ENCODE measurements at places on chromosomes 1 and 21.

- H3K27me3 ChIP-seq: no peaks in the 10 kb centered on the region
- H3K36me3 ChIP-seq: no peaks in the 10 kb centered on the region
- H3K27ac ChIP-seq: no peak overlapping the region
- H3K4me3 ChIP-seq: no peak overlapping the region
- DNase-seq: peak; percentile 22
- no peaks in the 10 kb centered on the region for H3K4me1 ChIP-seq
Measured at GRCh38 chr1:53502641-53503432, 43.6 kb downstream of the DMRTB1 start.

- H3K27ac ChIP-seq: no peak overlapping the region
- H3K36me3 ChIP-seq: no peaks in the 10 kb centered on the region
- no peaks in the 10 kb centered on the region for H3K4me1 ChIP-seq
- H3K4me3 ChIP-seq: no peak overlapping the region
Measured at GRCh38 chr1:83693427-83694126, 305.4 kb downstream of the TTLL7 start.

- no peak for DNase-seq
- H3K4me1 ChIP-seq: no peaks in the 10 kb centered on the region
- H3K36me3 ChIP-seq: peaks cover 2% of the 10 kb centered on the region
Measured at GRCh38 chr21:46394595-46395104, 64.0 kb upstream of the DIP2A start.

GRCh38 chr1:205588636-205589035, 43.2 kb downstream of the ELK4 start:
- no peaks in the 10 kb centered on the region for H3K36me3 ChIP-seq
- no peak overlapping the region for H3K27ac ChIP-seq
- no peaks in the 10 kb centered on the region for H3K4me1 ChIP-seq
- peak; percentile 73 for DNase-seq
- H3K27me3 ChIP-seq: no peaks in the 10 kb centered on the region
- no peak overlapping the region for H3K4me3 ChIP-seq

- H3K27ac ChIP-seq: no peak overlapping the region
- no peaks in the 10 kb centered on the region for H3K27me3 ChIP-seq
- DNase-seq: no peak
Measured at GRCh38 chr21:23217597-23217996, 2219.4 kb downstream of the NCAM2 start.

DNA sequence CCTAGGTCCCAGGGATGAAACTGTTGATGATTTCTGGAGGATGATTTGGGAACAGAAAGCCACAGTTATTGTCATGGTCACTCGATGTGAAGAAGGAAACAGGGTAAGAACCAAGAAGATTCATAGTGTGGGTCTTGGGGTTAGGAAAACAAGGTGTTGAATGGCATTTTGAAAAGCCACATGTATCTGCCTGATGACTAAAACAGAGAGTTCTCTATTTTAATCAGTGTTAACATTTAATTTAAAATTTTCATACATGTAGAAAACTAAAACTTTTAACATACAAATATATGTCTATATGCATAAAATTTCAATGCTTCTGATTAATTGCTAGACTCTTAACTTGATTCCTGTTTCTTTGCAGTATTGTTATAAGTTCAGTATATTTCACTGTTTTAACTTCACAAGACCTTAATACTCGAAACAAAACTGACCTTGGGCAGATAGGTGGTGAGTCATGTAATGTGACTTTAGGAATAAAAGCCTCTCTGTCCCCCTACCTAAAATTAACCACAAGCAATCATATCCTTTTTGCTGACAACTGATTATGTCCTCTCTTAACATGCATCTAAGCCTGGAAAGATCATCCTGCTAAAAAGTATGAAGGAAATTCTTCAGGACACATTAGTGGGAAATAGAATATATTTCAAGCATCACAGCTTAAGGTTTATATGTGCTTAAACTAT, 95.6 kb downstream of the PTPRC start:
- DNase-seq: no peak
- no peak overlapping the region for H3K4me3 ChIP-seq
- H3K36me3 ChIP-seq: no peaks in the 10 kb centered on the region
- H3K27ac ChIP-seq: no peak overlapping the region
- H3K4me1 ChIP-seq: no peaks in the 10 kb centered on the region
- H3K27me3 ChIP-seq: no peaks in the 10 kb centered on the region

DNA sequence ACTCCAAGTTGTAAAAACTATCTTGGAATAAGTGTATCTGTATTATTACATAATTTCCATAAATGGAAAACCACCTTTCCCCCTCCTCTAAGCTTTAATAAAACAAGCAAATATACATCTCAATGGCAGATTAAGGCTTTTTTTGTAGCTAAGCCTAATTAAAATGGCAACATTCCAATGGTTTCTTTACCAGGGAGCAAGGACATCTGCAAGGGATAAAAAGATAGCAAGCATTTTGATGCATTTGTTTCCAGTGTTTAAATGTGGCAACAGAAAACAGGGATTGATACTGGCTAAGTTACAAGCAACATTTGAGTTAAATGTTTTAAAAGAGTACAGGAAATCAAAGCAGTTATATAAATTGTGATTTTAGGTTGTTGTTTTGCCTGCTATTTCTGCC, 1012.7 kb downstream of the ADGRL2 start:
- H3K27ac ChIP-seq: no peak overlapping the region
- no peaks in the 10 kb centered on the region for H3K27me3 ChIP-seq
- H3K4me1 ChIP-seq: no peaks in the 10 kb centered on the region

GRCh38 chr1:119371815-119372214, 3.2 kb downstream of the HAO2 start:
- no peaks in the 10 kb centered on the region for H3K4me1 ChIP-seq
- H3K27ac ChIP-seq: no peak overlapping the region
- no peak overlapping the region for H3K4me3 ChIP-seq
- no peak for DNase-seq
- H3K36me3 ChIP-seq: no peaks in the 10 kb centered on the region

DNA sequence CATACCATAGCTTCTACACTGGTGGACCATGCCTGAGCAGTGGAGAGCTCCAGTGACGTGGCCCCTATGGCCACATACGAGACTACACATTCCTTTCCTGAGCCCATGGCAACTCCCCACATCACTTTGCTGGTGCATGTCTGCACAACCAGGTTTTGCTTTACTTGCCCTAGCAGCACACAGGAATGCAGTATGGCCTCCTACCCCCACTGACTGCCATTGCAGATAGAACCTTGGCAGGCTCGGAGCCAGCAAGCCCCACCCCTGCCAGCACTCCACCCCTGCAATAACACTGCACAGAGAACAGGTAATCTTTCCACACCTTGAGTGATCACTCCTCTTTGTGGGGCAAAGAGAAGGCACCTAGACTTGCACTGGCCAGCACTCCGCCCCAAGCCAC, 531.9 kb upstream of the CAMK1G start:
- no peak overlapping the region for H3K27ac ChIP-seq
- no peak overlapping the region for H3K4me3 ChIP-seq
- H3K4me1 ChIP-seq: no peaks in the 10 kb centered on the region
- no peaks in the 10 kb centered on the region for H3K36me3 ChIP-seq
- DNase-seq: no peak

GRCh38 chr1:183909672-183910071, 104.8 kb downstream of the RGL1 start:
- H3K27ac ChIP-seq: no peak overlapping the region

- H3K27me3 ChIP-seq: no peaks in the 10 kb centered on the region
- no peak overlapping the region for H3K27ac ChIP-seq
- no peak overlapping the region for H3K4me3 ChIP-seq
Measured at GRCh38 chr1:99669376-99669775, 23.5 kb downstream of the PALMD start.

DNA sequence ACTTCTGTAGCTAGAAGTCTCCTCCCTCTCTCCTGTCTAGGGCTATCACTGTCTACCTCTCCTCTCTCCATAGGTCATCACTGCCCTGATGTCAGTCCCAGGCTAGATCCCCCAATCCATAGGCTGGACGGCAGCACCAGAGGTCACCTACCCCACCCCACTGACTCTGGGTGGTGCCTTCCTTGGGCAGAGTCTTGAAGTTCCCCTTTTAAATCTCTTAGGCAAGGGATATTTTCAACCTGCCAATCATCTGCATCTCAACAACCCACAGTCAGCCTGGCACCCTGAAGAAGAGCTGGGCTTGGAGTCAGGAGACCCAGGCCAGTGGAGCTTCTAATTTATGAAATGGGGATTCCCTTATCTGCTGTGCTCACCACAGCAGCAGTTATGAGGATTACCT, 13.2 kb downstream of the MYBPH start:
- no peak overlapping the region for H3K27ac ChIP-seq
- H3K4me1 ChIP-seq: no peaks in the 10 kb centered on the region
- H3K27me3 ChIP-seq: no peaks in the 10 kb centered on the region
- H3K4me3 ChIP-seq: no peak overlapping the region
- peak; percentile 30 for DNase-seq

DNA sequence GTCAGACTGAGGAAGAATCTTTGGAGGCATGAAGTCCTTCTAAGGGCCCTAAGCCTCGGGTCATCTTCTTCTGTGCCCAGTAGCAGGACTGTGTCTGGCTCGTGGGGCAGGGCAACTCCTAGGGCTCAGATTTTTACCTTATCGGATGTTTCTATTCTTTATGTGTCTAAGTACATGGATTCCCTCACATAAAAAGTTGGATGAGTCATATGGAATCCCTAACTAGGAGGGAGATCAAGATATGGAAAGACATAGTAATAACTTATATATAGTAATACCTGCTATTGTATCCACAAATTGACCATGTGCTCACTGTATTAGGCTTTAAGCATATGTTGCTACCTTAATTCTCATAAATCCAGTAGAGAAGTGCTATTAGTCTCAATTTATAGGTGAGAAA, 364.5 kb upstream of the CAMK1G start:
- no peak overlapping the region for H3K27ac ChIP-seq
- no peaks in the 10 kb centered on the region for H3K27me3 ChIP-seq
- no peaks in the 10 kb centered on the region for H3K36me3 ChIP-seq
- DNase-seq: no peak

DNA sequence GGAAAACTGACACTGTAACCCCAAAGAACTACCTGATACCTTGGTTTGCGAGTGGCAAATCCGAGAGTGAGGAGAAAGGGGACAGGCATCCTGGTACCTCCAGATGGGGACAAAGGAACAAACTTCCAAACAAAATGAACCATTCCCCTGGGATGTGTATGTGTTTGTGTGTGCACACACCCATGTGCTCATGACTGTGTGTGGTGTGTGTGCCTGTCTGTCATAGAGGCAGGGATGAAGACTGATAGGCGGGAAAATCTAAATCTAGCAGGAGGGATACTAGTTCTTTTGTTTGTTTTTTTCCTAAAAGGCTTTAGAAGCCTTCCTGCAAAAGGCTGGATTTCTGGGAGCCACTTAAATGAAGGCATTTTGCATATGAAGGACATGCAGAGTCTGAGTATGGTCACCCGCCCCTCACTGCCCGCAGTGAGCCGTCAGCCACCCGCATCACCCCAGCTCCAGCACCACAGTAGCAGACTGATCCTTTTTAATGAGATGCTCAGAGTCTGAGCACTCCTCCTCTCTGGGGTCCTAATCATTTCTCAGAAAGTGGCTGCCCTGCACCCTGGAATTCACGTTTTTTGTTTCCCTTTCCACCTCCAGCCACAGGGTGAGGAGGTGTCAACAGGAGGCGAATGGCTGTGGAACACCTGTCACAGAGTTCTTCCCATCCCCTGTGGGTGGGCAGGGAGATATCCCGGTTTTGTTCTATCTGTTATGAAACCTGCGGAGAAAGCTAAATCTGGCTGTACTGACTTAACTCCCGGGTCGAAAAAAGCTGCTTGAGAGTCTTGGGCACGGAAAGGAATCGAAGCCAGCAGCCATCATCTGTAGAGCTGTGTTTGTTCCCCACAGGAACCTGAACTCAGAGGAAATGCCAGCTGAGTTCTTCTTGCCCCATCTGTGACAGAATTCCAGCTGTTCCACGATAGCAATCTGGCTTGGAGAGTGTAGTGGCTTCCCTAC, 34.9 kb downstream of the UTP25 start:
- H3K27ac ChIP-seq: no peak overlapping the region
- no peaks in the 10 kb centered on the region for H3K4me1 ChIP-seq
- H3K4me3 ChIP-seq: no peak overlapping the region
- no peaks in the 10 kb centered on the region for H3K27me3 ChIP-seq
- DNase-seq: no peak
- no peaks in the 10 kb centered on the region for H3K36me3 ChIP-seq

- no peaks in the 10 kb centered on the region for H3K27me3 ChIP-seq
- H3K36me3 ChIP-seq: no peaks in the 10 kb centered on the region
- H3K4me1 ChIP-seq: no peaks in the 10 kb centered on the region
Measured at GRCh38 chr1:23593042-23593521, 33.8 kb upstream of the ID3 start.

DNA sequence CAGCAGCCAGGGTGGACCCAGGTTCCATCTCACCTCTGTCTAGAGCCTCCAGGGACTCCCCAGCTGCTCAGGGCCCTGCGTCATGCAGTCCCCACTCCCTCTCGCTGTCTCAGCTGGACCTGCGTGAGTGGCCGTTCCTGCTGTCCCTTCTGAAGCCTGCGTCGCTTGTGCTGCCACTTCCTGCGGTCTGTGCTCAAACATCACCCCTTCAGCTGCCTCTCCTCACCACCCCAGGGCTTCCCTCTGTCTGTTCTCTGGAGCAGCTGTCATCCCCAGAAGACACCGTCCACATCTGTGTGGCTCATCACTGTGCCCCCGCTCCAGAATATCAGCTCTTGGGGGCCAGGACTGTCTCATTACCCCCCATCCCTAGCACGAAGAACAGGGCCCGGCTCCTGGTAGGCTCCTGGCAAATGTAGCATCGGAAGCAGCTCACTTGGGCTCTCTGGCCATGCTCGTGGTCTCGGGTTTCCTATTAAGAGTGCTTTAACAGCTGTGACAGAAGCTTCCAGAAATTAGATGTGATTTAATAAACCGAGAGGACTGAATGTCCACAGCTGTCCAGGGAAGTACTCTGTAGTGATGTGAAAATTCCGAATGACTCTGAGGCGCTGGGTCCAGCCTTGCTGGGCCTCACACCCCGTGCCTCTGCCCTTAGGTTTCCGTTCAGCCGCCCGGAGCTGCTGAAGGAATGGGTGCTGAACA, 3.3 kb downstream of the THAP3 start:
- no peaks in the 10 kb centered on the region for H3K36me3 ChIP-seq
- no peaks in the 10 kb centered on the region for H3K27me3 ChIP-seq
- no peaks in the 10 kb centered on the region for H3K4me1 ChIP-seq
- no peak overlapping the region for H3K27ac ChIP-seq
- no peak for DNase-seq

- H3K36me3 ChIP-seq: no peaks in the 10 kb centered on the region
- no peak for DNase-seq
- H3K4me3 ChIP-seq: no peak overlapping the region
- no peaks in the 10 kb centered on the region for H3K4me1 ChIP-seq
- H3K27ac ChIP-seq: no peak overlapping the region
Measured at GRCh38 chr1:97368296-97368695, 552.5 kb downstream of the DPYD start.

DNA sequence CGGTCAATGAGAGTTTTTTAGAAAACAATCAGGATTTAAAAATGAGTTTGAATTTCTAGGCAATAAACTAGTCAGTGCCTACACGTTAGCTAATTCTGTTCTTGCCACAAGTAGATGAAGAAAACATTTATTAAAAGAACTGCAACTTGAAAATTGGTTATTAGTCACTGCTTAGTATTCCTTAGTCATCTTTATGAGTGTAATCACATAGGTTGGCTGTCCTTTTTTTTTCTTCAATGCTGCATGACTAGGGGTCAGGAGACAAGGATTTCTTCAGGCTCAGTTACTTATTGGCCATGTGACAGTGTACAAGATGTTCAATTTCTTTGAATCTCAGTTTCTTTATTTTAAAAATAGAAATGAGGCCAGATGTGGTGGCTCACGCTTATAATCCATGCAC, 17.1 kb downstream of the SOAT1 start:
- H3K36me3 ChIP-seq: no peaks in the 10 kb centered on the region
- no peaks in the 10 kb centered on the region for H3K4me1 ChIP-seq
- no peaks in the 10 kb centered on the region for H3K27me3 ChIP-seq
- no peak for DNase-seq
- no peak overlapping the region for H3K27ac ChIP-seq

GRCh38 chr1:226082959-226083301, 20.4 kb downstream of the H3-3A start:
- peak overlapping the region; percentile 61 for H3K4me3 ChIP-seq
- H3K4me1 ChIP-seq: no peaks in the 10 kb centered on the region
- H3K36me3 ChIP-seq: no peaks in the 10 kb centered on the region
- no peaks in the 10 kb centered on the region for H3K27me3 ChIP-seq
- peak; percentile 87 for DNase-seq

Measured in aorta (tissue), 5 donors.